ENCODE measurements at places on chromosomes 4 and X.

GRCh38 chrX:13050151-13050550 is 5.7 kb upstream of the FAM9C start:
- no peak for DNase-seq

DNA sequence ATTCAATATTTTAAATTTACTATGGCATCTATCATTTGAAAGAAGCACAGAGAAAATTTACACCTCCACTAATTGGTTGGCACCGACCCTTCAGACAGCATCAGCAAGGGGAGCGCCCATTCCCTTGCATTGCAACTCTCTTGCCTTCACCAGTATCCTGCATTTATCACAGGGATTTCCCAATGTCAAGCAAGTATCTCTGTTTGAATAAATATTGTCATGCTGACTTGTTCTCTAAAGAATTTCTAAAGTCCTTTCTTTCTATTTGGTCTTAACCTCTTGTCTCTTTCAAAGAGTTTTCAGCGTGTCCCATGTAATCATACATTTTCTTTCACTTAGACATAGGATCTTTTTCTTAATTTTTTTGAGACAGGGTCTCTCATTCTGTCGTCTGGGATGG is 10.4 kb downstream of the DCTD start:
- no peak for DNase-seq

DNA sequence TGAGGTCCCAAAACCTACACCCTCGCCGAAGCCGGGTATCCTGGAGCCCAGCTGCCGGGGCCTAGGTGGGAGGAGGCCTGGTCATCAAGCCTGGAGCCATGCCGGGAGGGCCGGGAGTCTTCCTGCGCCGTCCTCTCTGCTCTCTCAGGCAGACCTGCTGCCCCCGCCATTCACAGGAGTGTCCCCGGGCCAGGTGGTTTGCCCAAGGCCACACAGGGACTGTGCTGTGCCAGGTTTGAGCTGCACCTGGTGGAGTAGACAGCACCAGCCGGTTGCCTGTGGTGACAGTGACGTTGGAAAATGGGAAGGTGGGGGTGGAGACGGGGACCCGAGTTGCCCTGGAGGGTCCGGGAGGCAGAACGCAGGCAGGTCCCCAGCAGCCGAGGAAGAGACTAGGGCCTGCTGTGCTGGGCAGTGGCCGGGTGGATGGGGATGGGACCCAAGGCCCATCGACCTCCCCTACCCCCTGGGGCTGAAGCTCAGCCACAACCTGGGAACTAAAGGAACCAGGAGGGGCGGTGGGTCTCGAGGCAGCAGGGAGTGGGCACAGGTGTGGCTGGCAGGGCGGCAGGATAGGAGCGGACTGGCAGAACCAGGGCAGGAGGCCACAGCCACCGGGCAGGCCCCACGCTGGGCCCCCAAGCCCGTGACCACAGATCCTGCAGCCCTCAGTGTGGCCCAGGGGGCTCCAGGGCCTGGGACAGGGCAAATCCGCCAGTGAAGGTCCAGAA is 9.5 kb downstream of the DOK7 start:
- DNase-seq = no peak

DNA sequence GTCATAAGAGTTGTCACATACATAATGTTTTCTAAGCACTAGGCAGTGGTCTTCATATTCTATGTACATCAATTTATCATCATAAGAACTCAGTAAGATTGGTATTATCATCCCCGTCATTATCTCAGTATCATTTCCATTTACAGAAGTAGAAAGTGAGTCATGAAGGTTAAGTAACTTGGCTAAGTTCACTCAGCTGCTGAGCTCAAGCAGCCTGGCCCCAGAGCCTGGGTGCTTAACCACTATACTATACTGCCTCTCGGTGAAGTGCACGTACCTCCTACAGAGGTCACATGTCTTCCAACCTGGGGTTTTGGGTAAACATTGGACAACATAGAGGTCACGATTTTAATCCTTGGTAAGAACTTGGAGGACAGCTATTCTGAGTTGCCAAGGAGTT is 161.5 kb upstream of the GATB start:
- DNase-seq = no peak

DNA sequence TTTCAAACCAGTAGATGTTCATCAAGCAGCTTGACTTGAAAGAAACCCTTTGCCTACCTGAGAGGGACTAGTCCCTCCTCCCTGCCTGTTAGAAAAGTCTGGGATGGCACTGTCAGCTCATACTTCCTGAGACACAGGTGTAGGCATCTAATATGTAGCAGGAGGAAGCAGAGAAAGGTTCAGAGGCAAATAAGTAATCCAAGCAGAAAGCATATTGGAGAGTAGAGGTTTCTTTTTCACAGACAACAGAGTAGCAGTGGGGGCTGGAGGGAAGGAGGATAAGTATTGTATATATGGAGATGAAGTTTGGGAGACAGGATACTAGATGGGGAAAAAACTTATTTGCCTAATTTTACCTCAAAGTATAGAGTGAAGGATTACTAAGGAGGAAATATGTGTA is 81.5 kb downstream of the FNIP2 start:
- no peak for DNase-seq

DNA sequence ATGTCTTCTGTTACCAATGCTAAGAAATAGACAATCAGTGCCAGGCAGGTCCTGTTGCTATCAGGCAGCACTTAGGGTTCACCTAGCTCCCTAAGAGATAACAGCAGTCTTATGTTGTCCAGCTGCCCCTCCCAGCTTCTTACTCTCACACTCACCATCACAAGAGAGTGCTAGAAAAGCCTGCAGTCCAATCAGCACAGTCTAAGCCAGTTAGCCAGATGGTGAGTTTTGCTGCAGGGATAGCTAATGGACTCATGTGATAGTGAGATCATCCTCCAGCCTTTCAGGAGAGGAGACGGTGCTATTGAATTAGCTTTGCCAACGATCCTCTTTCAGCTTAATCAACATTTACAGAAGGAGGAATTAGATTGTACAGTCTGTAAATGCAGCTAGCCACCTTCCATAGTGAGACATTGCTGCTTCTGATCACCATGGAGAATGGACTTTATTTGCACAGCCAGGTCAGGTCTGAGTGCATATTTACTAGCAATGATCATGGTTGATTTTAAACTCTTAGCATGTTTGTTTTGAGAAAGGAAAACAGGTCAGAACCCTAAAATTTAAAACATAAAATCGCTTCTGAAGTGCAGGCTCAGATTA is 438.3 kb downstream of the CENPC start:
- DNase-seq = no peak

- DNase-seq = no peak
These were observed 15.4 kb upstream of the OCIAD1 start for GRCh38 chr4:48815483-48815882.

- no peak for DNase-seq
These were observed 42.2 kb upstream of the HGFAC start for GRCh38 chr4:3399277-3400194.

DNA sequence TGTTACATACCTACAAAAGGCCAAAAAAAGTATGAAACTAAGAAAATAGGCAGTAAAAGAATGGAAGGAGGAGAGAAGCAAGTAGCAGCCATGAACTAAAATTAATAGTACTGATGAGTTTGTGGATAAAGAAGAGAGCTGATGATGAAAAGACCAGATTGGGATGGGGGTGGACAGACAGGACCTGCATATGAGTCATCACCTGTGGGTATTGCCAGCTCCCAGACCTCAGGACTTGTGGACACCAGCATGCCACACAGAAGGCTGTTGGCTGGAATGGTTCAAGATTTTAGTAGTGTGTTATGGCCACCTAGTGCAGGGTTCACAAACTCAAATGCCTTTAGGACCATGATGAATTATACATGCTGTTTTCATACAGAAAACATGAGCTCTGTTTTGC is 58.9 kb downstream of the ARX start:
- DNase-seq = no peak

GRCh38 chr4:102789317-102789717 is 28.5 kb upstream of the MANBA start:
- DNase-seq = no peak

DNA sequence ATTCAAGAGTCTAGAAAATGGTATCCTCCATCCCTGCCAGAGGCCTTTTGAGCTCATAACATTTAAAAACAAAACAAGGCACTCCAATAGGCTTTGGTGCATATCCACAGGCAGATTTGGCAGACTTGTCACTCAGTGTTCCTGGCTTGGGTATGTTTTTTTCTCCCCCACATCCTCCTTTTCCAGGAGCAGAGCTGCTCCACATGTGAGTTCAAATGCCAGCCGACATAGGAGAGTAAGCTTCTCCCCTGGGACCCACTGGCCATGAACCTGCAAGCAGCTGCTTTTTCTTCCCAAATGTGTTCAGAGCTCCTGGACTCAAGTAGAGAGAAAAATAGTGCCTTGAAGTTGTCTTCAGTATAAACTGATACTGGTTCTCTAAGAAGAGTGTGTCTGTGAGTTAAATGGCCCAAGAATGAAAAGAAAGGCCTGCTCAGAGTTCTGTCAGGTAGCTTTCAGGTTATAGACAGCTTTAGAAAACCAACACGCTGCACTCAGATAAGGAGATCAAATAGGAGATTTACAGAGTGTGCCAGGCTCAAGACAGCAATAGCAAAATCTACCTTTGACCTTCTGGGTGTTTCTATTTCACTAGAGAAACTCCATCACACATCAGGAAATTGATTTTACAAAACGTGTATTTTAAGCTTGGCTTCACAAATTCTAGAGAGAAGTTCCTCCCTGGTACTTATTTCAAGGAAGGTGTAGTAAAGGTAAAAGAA is 162.5 kb upstream of the GALNT7 start:
- no peak for DNase-seq

DNA sequence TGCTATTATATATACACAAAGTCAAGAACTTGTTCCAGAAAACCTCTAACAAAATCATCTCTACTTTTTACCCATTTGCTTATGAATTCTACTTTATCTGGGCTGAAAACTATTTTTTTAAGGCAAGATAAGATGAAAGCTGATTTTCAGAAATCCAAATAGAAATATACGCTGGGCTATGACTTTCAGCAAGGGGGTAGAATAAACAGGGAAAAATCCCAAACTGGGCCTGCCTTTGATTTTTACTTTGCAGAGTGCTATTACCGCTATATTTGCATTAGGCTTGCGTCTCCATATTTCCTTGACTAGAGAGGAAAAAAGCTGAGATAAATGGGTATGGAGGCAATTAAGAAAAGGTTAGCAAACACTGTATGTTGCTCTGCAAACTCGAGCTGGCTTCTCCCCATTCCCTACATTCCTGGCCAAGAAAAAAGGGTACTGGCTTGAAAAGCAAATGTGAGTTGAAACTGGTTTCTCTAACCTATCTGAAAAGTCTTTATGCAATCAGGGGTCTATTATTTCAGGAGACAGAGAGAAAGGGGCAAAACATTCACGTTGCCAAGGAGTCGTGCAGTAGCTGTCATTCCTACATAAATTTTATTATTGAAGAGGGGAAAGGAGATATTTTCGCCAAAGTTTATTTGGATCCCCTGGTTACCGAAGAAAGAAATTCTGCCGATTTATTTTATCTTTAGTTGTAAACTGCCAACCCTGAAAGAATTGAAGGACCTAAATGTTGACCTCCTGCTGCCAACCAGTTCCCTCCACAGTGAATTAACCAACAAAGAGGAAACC is 2.2 kb downstream of the TMEM47 start:
- no peak for DNase-seq

Measured in stimulated activated CD8-positive, alpha-beta memory T cell treated with anti-CD3 and anti-CD28 coated beads, Interleukin-15, amount 100 ng/mL, for 24 hours (primary cell).